ENCODE measurements at places on chromosomes 11 and 22.

DNA sequence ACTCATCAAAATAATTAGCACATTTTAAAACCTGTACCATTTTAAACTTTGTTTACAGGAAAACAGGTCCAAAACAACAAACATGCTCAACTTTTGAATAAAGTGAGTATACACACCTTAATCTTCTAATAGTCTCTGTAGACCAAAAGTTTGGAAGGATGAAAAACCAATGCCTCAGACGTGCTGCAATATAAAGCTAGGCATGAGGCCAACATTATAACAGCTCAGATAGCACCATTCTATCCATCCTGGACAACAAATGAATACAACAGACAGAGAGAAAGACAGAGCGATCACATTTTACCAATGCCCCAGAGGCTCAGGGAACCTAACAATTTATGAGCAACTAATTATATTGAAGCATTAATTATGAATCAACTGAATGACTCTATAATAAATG is 77.0 kb downstream of the PAK1 start:
- DNase-seq, result no peak

- DNase-seq, result no peak
Observed at GRCh38 chr11:118396097-118396501, 5.3 kb upstream of the ATP5MG start.

GRCh38 chr22:37207981-37208380 is 4.3 kb downstream of the SSTR3 start:
- DNase-seq, result no peak

- DNase-seq, result no peak
Observed at GRCh38 chr11:99535406-99535805, 514.7 kb downstream of the CNTN5 start.

- no peak for DNase-seq
Observed at GRCh38 chr11:71449596-71449995, 1.4 kb upstream of the DHCR7 start.

DNA sequence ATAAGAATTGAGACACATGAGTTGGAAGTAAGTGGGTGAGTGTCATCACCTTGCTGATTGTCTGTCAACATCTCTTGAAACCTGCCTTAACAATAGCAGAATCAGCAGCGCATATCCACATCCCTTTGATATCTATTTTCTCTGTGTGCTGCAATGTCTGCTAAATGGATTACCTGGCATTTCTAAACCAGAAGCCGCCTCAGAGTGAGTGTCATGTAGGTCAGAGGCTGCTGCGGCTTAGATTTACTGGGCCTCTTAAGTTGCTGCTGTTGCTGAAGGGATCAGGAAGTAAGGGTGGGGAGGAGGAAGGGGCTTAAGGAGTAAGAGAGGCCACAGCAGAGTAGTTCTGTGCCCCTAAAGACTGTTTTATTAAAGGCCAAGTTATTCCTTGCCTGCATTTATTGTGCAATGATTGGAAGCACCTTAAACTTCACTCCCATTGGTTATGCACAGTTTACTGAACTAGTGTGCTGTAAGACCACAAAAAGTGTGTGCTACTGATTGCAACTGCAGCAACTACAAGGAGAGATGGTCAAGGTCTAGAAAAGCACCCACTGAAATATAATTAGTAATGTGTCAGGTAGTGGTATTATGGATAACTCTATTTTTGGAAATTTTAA is 29.8 kb upstream of the TMEM41B start:
- DNase-seq, result no peak

DNA sequence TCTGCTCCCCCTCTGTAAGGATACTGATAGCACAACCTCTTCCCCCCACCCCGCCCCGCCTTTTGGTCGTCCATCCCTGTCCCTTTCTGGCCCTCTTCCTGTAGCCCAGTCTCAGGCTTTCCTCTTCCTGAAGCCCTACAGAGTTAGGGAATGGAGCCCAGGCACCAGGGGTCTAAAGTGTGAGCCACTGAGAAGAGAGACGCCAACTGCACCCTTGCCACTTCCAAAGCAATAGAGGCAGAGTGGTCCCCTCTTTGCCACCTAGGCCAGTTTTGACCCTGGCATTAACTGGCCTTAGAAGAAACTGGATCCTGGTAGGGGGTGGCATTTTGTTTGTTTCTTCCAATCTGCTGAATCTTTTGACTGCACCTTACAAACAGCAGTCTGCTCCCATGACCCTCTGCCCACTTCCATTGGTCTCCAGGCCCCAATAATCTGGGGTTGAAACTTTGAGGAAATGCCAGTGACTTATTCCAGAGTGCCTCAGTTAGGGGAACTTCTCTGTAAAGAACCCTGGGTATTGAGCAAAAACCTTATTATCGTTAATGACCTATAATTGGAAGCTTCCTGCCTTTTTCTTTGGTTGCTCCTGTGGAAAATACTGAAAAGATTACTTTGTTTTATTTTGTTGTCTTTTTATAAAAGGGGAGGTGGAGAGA is 9.7 kb upstream of the GRK2 start:
- DNase-seq, result no peak

DNA sequence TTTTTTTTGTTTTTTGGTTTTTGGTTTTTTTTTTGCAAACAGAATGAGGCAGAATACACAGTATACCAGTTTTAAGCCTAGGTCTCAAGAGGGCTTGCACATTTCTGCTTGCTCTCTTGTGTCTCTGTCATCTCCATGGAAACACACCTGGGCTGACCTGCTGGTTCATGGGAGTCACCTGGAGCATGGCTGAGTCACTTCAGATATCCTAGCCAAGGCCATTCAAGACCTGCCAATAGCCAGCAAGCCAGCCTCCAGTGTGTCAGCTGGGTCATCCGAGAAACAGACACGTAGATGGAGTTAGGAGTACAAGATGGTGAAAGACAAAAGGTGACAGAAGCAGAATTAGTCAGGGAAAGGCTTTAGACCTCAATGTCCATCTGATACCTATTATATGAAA is 124.2 kb upstream of the SEZ6L start:
- DNase-seq, result no peak

- DNase-seq, result no peak
Observed at GRCh38 chr22:27768027-27768653, 33.4 kb downstream of the MN1 start.

DNA sequence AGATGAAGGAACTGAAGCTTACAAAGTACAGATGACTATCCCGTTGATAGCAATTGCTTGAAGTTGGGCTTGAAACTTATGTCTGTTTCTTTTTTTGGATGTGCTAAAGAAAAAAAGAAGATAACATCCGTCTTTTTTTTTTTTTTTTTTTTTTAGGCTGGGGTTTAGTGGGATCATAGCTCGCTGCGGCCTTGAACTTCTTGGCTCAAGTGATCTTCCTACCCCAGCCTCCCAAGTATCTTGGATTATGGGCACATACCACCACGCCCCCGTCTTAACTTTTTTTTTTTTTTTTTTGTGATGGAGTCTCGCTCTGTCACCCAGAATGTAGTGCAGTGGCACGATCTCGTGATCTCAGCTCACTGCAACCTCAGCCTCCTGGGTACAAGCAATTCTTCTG is 40.8 kb upstream of the SCN3B start:
- DNase-seq, result no peak

GRCh38 chr11:19644316-19644715 is 68.3 kb upstream of the NAV2 start:
- no peak for DNase-seq

GRCh38 chr11:80944758-80945157 is 1503.9 kb upstream of the TENM4 start:
- no peak for DNase-seq

- no peak for DNase-seq
Observed at GRCh38 chr22:31269892-31270579, 22.3 kb downstream of the PIK3IP1 start.

DNA sequence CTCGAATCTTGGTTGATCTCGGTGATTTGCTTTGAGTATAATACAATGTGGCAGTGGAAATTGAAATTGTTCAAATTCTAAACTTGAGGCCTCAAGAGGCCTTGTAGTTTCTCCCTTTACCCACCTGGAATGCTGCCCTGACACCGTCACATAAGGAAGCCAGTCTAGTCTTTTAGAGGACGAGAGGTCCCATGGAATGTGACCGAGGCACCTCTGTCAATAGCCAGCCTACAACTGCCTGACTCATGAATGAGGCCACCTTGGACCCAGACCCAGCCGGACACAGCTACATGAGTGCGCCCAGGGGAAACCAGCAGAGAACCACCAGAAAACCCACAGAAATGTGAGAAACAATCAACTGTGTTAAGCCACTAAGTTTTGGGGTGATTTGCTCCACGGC is 52.5 kb downstream of the RPL27A start:
- no peak for DNase-seq

GRCh38 chr11:128210148-128210940 is 377.0 kb downstream of the ETS1 start:
- no peak for DNase-seq

DNA sequence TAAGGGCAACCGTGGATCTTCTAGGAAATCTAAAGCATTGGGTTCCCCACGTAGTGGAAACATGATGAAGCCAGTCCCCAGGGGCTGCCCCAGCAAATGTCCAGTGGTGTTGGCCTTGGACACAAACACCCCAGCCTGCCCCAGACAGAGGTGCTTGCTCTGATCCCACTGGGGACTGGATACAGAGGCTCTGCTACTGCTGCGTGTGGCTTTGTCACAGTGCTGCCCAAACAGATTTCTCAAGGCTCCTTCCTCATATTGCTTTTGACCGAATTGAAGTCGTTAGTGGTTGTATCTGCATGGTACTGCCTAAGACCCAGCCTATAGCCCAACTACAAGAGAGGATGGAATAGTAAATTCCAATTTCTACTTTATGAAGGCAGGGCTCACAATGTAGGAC is 40.1 kb upstream of the CD44 start:
- no peak for DNase-seq

DNA sequence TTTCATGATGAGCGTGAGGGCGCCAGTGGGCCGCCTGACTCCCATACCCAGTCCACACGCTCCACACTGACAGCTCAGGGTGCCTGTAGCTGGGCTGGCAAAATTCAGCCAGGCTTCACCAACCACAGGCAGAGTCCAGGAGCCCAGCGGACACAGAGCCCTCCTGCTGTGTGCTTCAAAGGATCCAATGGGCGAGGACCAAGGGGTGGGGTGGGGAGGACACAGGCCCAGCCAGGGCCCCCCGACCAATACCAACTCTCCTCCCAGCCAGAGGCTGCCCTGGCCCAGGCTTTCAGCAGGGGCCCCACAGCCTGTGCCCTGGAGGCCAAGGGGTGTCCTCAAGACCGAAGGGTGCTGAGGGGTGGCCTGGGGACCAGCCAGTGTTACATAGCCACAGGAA is 336.1 kb downstream of the CTTN start:
- no peak for DNase-seq

- peak; percentile 34 for DNase-seq
Observed at GRCh38 chr11:75275581-75275980, 35.0 kb downstream of the TPBGL start.

DNA sequence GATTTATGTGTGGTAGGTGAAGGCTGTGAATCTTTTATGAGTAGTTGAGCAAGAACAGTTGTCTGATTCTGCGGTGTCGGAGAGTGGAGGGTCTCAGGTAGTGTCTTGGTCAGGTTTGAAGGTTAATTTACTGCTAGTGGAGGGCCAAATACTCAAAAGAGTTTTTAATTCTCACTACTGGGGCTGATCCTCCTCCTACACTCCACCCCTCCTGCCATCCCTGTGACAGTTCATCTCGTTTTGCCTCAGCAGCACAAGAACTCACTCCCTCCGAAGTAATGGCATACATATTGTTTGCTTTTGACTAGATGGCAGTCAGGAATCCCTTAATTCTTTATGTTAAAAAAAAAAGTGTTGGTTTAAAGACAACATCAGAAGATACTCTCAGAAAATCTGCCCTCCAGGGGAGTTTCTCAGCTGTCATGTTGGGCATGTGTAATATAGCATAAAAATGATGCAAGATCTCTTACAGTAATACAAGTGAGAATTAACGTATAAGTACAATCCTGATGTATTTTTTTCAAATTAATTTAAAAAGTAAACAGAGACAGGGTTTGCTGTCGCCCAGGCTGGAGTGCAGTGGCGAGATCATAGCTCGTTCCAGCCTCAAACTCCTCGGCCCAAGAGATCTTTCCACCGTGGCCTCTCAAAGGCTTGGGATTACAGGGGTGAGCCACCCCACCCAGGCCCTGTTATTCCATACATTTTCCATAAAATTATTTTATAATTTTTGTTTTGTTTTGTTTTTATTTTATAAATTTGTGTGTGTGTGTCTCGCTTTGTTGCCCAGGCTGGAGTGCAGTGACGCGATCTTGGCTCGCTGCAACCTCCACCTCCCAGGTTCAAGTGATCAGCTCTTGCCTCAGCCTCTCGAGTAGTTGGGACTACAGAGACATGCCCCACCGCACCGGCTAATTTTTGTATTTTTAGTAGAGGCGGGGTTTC is 1.3 kb downstream of the FAR1 start:
- DNase-seq, result no peak

- no peak for DNase-seq
Observed at GRCh38 chr11:129372609-129373488, 2.8 kb upstream of the BARX2 start.

DNA sequence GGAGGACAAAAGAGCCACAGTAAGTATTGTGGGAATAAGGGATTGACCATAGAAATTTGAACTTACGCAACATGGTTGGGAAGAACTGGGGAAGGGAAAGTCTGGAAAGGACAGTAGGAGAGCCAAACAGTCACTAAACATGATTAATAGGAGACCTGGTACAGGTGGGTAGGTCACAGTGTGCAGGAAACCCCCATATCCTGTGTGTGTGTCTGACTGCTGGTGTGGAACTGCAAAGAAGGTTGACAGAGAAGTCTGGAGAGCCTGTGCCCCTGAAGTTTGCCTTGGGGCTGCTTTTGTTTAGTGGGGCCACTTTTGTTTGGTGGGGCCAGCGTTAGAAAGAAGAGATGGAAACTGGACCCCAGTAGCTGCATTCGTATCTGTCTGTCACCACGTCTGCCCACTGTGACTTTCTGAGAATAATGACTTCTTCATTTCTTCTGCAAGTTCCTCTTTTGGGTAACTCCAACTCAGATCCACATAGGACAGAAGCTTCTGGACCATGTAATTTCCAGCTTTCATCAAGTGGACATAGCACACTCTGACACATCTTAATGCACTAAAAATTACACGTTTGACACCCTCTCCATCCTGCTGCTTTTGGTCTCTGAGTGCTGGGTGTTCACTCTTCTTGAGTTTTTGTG is 126.8 kb upstream of the RAG2 start:
- DNase-seq, result no peak

DNA sequence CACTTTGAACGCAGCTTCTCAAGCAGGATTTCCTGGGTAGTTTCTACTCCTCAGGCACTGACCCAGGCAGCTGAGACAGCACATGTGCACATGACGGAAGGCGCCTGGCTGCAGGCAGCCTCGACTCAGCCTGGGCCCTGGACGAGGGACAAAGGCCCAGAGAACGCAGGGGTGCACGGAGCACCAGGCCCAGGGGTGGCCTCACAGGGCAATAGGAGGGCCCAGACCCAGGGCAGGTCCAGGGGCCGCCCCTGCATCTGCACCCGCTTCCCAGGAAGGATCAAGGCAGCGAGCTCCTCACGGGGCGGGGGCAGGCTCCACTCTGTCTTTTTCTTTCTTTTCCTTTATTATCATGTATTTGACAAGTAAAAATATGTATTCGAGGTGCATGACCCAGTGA is 208.4 kb downstream of the BRD1 start:
- no peak for DNase-seq

DNA sequence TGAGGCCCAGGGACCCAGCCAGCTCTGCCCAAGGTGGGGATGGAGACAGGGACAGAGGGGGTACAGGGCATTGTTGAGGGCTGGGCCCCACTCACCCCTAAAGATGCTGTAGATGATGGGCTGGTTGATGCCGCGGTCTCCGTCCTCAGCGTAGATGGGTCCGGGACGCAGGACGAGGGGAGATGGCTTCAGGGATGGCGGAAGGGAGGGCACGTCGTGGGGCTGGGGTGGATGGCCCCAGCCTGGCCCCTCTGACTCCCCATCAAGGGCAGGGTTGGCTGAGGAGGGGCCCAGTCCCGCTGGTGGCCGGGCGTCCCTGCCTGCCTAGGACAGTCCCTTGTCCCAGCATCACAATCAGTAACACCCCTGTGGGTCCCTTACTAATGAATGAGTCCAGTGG is 4.5 kb upstream of the IRF7 start:
- no peak for DNase-seq

Data from activated CD8-positive, alpha-beta memory T cell treated with anti-CD3 and anti-CD28 coated beads for 1 hour (primary cell).